ENCODE measurements at places on chromosomes 2 and 18.

GRCh38 chr18:36663312-36663711, 165.5 kb downstream of the TPGS2 start:
- DNase-seq: no peak

DNA sequence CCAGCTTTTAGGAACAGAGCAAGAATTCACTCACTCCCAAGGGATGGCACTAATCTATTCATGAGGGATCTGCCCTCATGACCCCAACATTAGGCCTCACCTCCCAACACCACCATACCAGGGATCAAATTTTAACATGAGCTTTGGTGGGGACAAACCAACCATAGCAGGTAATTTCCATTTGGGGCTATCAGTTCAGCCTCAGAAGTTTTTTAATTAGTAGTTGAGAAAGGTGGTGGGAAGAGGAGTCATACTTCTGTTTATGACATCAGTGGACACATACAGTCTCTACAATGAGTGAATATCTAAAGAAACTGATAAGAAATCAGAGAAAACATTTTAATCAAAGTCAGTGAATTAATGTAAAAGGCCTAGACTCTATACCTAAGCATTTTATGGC, 59.6 kb upstream of the EMILIN2 start:
- no peak for DNase-seq

- no peak for DNase-seq
Observed at GRCh38 chr18:67973916-67974315, 457.4 kb upstream of the DSEL start.

DNA sequence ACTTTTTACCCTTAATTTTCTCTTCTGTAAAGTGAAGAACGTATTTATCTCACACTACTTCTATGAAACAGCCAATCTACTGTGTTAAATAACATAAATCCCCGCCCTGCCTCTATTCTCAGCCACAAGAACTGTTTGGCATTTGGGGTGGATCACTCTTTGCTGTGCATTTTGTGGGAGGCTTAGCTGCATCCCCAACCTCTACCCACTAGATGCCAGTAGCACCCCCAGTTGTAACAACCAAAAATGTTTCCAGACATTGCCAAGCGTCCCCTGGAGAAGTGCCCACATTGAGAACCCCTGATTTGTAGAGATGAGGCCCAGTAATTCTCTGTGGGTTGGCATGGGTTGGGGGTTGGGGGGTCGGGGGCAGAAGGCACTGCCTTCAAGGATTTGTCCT, 94.7 kb upstream of the BOD1L2 start:
- no peak for DNase-seq

- no peak for DNase-seq
Observed at GRCh38 chr2:62140426-62141141, 55.3 kb upstream of the B3GNT2 start.

DNA sequence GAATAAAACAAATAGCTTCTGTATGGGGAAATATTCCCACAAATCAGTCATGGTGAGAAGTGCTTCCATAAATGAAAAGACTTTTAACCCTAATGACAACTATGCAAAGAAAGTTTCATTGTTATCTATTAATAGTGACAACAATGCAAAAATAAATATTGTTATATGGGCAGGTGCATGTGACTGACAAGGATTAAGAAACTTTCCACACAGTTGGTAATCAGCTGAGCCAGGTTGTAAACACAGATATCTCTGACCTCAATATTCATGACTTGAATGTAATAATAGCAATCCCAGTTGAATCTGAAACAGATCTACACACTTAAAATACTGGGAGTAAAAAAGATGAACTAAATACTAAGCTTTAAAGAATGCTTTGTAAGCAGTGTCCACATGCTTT, 517.0 kb upstream of the SOX11 start:
- no peak for DNase-seq

GRCh38 chr2:106160786-106161261, 33.3 kb downstream of the UXS1 start:
- DNase-seq: no peak

- DNase-seq: no peak
Observed at GRCh38 chr2:78202366-78202765, 680.2 kb upstream of the LRRTM4 start.

- no peak for DNase-seq
Observed at GRCh38 chr2:172834881-172835280, 99.2 kb downstream of the RAPGEF4 start.

DNA sequence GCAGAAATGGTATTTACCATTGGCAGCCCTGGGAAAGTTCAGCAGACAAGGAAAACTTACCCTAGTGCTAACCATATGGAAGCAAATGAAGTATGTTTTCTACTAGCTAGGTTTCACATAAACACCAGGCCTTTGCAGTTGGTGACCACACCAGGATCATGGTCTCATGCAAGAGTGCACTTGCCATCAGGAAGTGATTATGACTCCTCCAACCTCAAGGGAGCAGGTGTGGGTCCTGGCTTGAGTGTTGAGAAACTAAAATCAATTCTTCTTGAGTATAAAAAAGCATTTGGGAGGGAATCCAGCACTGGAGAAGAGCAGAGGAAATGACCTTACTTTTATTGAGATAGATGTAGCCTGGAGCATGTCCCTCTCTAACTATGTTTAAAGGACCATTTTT, 56.8 kb upstream of the SPAG16 start:
- DNase-seq: no peak

DNA sequence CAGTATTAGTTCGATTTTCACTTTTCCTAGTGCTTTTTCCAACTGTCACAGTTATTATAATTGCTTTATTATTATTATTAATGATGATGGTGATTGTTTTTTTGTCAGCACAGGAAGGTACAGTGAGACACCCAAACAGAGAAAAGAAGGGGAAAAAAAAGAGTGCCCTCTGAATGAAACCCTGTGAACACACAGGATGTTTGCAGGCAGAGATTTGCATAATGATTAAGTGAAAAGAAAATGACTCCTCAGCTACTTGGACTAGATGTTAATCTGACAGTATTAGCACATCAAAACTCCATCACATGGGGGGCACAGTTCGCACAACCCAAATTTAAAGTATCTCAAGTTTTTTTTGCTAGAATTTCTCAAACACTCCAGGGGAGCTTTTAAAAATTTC, 32.9 kb downstream of the ADD2 start:
- DNase-seq: no peak

DNA sequence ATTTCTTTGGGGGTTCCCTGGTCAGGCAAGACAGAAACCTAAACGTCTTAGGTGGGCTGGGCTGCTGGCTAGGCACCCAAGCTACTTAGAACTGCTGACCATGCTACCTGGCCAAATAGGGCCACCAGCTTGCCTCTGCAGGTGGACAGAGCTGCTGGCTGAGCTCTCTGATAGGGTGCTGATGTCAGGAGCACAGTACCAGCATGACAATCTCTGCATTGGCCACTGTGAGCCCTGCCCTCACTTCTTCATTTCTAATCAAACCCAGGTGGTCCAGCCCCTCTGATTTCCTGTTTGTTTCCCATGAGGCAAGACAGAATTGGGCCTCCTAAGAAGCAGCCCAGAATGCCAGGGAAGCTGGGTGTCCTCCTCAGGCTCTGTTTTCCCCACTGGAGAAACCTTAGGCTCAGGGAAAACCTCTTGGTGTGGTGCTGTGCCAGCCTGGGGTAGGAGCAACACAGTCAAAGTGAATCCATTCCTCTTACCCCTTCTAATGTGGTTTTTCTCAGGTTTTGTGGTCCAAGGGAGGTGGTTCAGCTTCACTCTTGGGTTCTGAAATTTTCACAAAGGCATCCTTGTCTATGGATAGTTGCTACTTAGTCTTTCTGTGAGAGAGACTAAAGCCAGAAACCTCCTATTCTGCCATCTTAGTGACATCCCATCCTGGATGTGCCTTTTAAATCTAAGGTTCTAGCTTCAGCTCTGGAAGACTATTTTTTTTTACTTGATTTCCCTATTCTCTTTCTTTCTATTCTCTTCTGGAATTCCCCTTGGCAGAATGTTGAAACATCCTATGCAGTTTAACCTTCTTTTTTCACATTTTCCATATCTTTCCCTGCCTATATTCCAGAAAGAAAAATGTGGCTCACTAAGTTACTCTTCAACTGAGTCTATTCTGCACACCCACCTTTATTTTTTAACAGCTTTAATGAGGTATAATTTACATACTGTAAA, 15.2 kb downstream of the SP100 start:
- no peak for DNase-seq

DNA sequence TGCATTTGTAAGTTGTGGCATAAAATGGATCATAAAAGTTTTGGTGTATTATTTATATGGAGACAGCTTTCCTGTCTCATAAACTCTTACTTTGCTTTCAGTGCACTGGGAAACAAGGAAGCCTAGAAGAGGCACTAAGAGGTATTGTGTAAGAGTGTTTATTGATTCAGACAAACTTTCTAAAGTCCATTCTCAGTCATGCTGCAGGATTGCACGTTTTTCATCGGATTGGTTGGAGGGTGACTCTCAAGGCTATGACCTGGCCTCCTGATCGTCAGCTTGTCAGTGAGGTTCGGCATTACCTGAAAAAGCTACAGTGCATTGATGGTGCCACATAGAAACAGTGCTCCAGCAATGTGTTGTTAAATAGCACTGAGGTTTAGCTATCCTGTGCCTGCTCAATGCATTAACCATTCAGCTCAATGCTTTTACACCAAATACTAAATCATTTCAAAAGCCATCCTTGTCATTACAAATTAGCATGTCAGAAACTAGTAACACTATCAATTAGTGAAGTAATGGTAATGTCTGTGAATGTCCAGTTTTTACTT, 545.5 kb downstream of the CBLN2 start:
- DNase-seq: no peak

DNA sequence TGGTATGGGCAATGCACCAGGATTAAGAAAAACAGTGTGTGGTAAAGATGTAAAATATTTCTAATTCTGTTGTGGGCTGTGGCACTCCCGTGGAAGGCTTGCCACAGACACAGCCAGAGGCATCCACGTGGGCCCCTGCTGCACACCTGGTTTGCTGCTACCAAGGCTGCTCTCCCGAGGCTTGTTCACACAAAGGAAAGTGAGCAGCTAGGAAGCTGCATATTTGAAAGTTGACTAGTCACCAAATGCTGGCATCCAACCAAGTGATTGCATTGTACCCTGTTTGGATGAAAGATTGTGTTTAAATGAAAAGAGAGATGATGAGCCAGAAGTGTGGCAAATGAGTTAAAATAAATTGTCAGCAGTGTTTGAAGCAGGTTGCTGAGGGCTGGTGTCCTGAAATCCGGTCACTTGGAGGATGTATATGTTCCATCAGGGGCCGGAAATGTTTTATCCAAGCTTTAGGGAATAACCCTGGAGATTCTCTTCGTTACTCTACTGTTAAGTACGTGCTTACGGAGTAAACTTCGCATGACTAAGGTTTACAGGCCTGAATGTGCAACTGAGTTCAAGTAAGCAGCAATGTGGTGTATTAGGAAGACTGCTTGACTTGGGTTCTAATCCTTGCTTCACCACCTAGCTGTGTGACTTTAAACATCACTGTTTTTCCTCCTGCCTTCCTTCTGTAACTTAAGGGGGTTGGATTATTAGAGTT, 86.1 kb downstream of the MSH2 start:
- no peak for DNase-seq

DNA sequence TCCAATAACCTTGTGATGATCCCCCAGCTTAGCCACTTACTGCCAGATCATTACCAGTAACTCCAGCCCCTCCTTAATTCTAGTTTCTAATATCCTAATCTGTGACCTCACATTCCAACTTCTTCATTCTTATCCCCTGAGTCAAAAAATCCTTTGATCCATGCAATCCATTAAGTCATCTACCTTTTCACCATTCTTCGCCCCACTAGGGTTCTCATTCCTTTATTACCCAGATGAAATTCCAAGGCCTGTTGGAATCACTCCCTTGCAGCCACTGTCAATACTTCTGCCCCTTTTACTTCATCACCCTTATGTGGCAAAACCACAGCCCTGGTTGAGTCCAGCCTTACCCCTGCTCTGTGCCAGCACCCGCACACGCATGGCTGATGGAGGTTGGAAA, 20.3 kb upstream of the IL36G start:
- DNase-seq: no peak

DNA sequence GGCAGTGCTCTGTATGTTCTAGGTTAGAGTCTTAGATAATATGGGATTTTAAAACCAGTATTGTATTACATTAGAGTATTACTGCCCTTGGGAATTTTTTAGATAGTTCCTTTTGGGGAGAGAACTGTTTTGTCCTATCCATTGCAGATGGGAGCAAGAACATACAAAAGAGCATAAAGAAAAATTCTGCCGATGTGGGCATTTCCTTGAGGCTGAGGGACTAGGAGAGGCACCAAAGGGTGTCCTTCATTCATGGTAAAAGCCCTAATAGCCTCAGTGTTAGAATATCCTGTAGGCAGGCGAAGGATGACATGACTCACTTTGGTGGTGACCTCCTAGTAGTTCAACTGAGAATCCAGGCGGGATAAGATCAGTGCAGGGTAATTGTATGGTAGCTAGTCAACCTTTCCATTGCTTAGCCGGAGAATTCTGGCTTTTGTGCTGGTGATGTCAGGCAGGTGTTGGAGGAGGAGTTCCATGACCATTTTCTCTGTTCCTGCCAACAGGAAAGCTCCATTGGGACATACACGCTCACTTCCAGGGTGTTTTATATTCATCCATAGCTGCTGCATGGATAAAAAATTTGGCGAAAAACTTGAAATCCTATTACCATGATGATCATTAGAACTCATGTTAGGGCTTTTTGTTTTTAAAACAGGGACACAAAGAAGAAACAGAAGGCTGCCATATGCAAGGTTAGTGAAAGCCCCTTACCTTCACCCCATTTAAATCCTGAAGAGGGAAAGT, 28.1 kb downstream of the EPAS1 start:
- no peak for DNase-seq

GRCh38 chr2:215845839-215846586, 167.3 kb downstream of the MREG start:
- DNase-seq: no peak

- DNase-seq: no peak
Observed at GRCh38 chr2:109239720-109240119, 110.7 kb downstream of the SH3RF3 start.

DNA sequence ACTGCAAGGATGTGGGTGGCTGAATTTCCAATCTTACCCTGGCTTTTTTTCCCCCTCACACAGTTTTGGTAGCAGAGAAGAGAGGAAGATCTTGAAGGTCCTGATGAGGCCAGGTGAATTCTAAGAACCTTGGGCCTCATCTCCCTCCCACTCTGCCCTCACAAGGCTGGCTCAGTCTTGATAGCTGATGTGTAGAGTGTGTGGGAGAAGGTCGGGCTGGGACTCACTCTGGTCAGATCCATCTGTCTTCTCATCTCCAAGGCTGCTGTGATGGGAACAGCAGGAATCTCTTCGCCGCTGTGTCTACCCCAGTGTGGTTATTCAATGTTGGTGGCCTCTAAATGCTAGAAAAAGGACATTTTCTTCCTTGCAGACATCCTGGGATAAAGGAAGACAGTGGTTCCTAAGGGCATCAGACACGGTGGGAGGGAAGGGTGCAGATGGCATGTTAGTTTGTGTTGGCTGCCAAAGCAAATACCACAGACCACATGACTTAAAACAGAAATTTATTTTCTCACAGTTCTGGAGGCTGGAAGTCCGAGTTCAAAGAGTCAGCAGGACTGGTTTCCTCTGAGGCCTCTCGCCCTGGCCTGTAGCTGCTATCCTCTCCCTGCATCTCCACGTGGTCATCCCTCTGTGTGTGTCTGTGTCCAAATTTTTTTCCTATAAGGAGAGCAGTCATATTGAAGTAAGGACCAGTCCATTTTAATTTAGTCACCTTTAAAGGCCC, 37.6 kb upstream of the MGAT4A start:
- DNase-seq: no peak

- DNase-seq: no peak
Observed at GRCh38 chr2:97808816-97809215, 95.4 kb downstream of the ZAP70 start.

- DNase-seq: no peak
Observed at GRCh38 chr2:121707920-121708361, 28.7 kb downstream of the NIFK start.

GRCh38 chr2:198782734-198783133, 675.0 kb downstream of the SATB2 start:
- no peak for DNase-seq

Measured in SK-N-DZ (cell line).